SJSA1 (cell line): ENCODE measurements at places on chromosomes 11 and 22. TPM values are rescaled to one million over a fixed set of nuclear protein-coding genes. Genes with fewer than 3 reads are reported as not detected.

CDC42EP2 gene
- total RNA-seq = 10.5 and 16.6 TPM in 2 replicates

GGTLC2 gene
- total RNA-seq = not detected in 2 replicates

KCNK4 gene
- total RNA-seq = 0.31 TPM in 1 of 2 replicates, not detected in the other

MYRF gene
- 1.4 and 3.1 TPM in 2 replicates for total RNA-seq

SLC25A18 gene
- total RNA-seq = not detected in 2 replicates

PATE2 gene
- 0.50 TPM in 1 of 2 replicates, not detected in the other for total RNA-seq

APOL1 gene
- total RNA-seq = 4.4 and 5.8 TPM in 2 replicates

TTLL8 gene
- total RNA-seq = not detected in 2 replicates
